ENCODE measurements at places on chromosomes 5 and 9. TPM values are rescaled to one million over a fixed set of nuclear protein-coding genes. Genes with fewer than 3 reads are reported as not detected.
A peak's percentile ranks its signal among the peaks of the same experiment; 100 is the strongest.

MARCOL gene
- not detected for total RNA-seq

GRCh38 chr9:6215562-6215961 is at the start of gene IL33:
TSS of gene IL33 (plus strand) at chr9:6215807. CDS start at chr9:6241695, 25,888 bp downstream.
- peaks cover 40% of the 10 kb centered on the region for H3K4me1 ChIP-seq
- H3K27ac ChIP-seq: peak within 1 kb of the TSS; percentile 80
- H3K27me3 ChIP-seq: no peaks in the 10 kb centered on the region
- no peaks in the 10 kb centered on the region for H3K36me3 ChIP-seq

GCNT1 gene
- total RNA-seq: 3.2 TPM

DNA sequence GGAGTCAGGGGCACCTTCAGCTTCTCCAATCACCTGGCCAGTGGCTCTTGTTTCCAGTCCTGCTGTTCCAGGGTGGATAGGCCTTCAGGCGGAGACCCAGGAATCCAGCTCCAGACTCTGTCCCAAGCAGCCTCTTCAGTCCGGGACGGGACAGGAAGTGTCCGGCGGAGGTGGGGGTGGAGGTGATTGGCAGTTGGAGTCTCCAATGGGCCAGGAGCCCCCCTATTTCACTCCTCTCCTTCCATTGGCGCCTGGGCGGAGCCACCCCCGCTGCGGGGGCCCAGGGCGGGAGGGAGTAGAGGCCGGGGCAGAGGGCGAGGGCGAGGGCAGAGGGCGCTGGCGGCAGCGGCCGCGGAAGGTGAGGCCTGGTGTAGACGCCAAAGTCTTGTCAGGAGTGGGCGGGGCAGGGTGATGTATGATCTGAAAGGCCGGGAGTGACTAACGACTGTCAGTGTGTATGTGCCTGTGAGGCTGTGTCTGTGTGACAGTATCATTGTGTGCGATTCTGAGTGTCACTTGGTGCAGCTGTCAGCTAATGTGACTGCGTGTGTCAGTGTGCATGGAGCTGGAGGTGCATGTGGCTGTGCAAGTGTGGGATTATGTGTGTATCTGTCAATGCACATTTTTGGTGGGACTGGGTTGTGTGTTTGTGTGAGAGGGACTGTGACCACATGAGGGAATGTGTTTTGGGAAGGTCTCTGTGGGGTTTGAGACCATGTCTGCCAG is at the start of gene IL11RA:
Gene IL11RA, plus strand, starts transcription at position 310 of the 726 bp plus-strand sequence. CDS start 3,033 bp downstream, outside the sequence.
- DNase-seq: peak; percentile 91
- peak within 1 kb of the TSS; percentile 85 for H3K27ac ChIP-seq
- peak within 1 kb of the TSS; percentile 30 for H3K4me3 ChIP-seq

DNA sequence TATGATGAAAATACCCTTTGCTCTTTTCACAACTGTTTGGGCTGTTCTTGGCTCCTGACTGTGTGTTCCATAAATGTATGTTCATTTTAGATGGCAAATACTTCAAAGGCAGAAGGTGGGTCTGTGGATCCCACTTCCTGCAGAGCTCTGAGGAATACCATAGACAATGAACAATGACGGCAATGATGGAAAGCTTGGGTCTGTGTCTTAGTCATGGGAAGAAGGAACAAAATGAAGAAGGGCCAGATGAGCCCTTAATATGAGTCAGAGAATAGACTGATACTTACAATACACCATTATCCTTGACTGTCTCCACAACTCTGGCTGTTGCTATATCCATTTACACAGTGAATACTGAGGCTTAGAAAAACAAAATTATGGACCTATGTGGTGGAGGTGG is 126.0 kb downstream of the SLIT3 start:
- no peak overlapping the region for H3K27ac ChIP-seq
- no peak for DNase-seq
- no peak overlapping the region for H3K4me3 ChIP-seq
- H3K4me1 ChIP-seq: no peaks in the 10 kb centered on the region

SCGB3A2 gene
- total RNA-seq: not detected

GRCh38 chr5:35004771-35005170 is 43.0 kb downstream of the AGXT2 start:
- H3K27ac ChIP-seq: no peak overlapping the region
- no peaks in the 10 kb centered on the region for H3K4me1 ChIP-seq
- H3K27me3 ChIP-seq: peaks cover 33% of the 10 kb centered on the region
- H3K4me3 ChIP-seq: no peak overlapping the region
- DNase-seq: no peak
- H3K36me3 ChIP-seq: no peaks in the 10 kb centered on the region

C9orf78 gene
- total RNA-seq: 26.3 TPM

DNA sequence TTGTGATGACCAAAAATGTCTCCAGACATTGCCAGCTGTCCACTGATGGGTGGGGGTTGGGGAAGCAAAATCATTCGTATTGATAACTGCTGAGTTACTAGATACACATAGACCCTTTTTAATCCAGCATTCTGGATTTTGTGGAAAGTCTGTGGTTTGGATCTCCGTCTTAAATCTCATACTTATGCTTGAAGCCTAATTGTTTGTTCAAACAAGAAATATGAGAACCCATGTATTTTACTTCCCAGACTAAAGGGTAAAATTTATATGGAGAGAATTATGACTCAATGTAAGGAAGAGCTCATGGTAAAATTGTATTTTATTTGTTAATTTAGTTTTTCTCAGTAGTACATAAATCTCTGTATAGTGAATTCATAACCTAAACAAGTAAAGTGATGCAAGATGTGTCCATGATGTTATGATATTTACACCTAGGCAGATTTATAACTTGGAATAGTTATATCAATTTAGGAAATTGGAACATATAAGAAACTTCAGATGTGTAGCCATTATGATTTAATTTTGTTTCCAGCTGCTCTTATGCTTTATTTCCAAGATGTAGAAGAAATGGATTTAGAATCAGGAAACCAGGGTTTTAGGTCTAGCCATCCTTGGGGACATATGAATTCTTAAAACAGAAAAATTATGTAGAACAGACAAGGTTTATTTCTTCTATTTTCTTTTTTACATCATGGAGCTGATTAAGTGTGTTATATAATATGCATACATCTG is 4.5 kb upstream of the OGN start:
- no peak overlapping the region for H3K4me3 ChIP-seq
- H3K4me1 ChIP-seq: no peaks in the 10 kb centered on the region
- H3K27ac ChIP-seq: no peak overlapping the region
- DNase-seq: no peak
- H3K36me3 ChIP-seq: no peaks in the 10 kb centered on the region

DNA sequence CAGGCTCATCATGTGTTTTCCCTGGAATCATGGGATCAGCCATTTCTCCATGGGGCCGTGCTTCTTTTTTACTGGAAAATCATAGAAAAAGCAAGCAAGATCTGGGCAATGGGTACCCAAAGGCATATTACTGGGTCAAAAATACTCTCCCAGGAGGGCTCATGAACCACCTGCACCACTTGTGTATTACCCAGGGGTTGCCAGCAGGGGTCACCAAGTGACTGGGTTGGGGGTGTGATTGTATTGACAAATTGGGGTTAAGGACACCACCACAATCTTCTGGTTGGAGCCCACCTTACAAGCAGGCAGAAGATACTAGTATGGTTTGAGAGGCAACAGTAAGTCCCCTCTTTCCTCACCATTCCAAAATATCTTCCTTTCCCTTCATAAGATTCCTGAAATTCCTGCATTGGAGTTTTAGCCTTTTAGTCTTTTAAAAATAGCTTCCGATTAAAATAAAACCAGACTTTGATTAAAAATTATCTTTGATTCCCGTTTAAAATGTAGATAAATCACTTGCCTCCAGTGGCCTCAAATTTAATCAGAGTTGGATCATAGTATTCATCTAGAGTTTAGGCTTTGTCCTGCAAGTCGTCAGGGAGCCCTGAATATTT is 603.3 kb downstream of the KIF4B start:
- no peaks in the 10 kb centered on the region for H3K4me1 ChIP-seq
- H3K4me3 ChIP-seq: no peak overlapping the region
- peak; percentile 13 for DNase-seq
- H3K27me3 ChIP-seq: no peaks in the 10 kb centered on the region
- H3K27ac ChIP-seq: no peak overlapping the region

DNA sequence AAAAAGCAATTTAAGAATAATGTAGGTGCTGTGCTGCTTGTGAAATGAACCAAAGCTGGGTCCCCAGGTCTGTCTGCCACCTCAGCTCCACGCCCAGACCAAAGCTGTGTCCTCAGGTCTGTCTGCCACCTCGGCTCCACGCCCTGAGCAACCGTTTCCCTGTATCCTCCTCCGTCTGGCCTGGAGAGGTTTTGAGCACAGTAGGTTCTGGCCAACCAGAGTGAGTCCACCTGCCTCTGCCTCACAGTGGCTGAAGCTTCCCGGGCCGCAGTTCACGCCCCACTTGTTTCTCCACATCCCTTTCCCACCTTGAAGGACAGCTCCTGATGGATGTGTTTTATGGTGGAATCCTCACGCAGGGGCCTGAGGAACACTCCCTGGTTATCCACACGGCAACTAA is 120.5 kb downstream of the ADAMTS2 start:
- H3K4me1 ChIP-seq: no peaks in the 10 kb centered on the region
- H3K4me3 ChIP-seq: no peak overlapping the region
- H3K27ac ChIP-seq: no peak overlapping the region
- no peaks in the 10 kb centered on the region for H3K36me3 ChIP-seq

HMGXB3 gene
- 16.1 TPM for total RNA-seq

- H3K4me1 ChIP-seq: no peaks in the 10 kb centered on the region
- H3K4me3 ChIP-seq: no peak overlapping the region
- H3K36me3 ChIP-seq: no peaks in the 10 kb centered on the region
- no peaks in the 10 kb centered on the region for H3K27me3 ChIP-seq
Observed at GRCh38 chr5:107284822-107285525, 385.8 kb downstream of the EFNA5 start.

- no peaks in the 10 kb centered on the region for H3K27me3 ChIP-seq
- peaks cover 50% of the 10 kb centered on the region for H3K36me3 ChIP-seq
- H3K27ac ChIP-seq: no peak overlapping the region
- no peaks in the 10 kb centered on the region for H3K4me1 ChIP-seq
- peak; percentile 5 for DNase-seq
Observed at GRCh38 chr9:133779516-133780403, 41.6 kb upstream of the SARDH start.

C5orf58 gene
- not detected for total RNA-seq

STPG3 gene
- total RNA-seq: not detected

GRCh38 chr5:171710451-171711024 is 75.1 kb upstream of the SMIM23 start:
- H3K4me1 ChIP-seq: no peaks in the 10 kb centered on the region
- H3K4me3 ChIP-seq: no peak overlapping the region
- peak overlapping the region; percentile 67 for H3K27ac ChIP-seq
- no peaks in the 10 kb centered on the region for H3K36me3 ChIP-seq
- no peaks in the 10 kb centered on the region for H3K27me3 ChIP-seq

- no peaks in the 10 kb centered on the region for H3K27me3 ChIP-seq
- no peak for DNase-seq
- no peak overlapping the region for H3K27ac ChIP-seq
- no peaks in the 10 kb centered on the region for H3K4me1 ChIP-seq
Observed at GRCh38 chr5:32990593-32991420, 279.7 kb downstream of the NPR3 start.

PCDHB16 gene
- total RNA-seq: 3.3 TPM

GTF3C5 gene
- total RNA-seq: 40.3 TPM

MYORG gene
- 5.8 TPM for total RNA-seq

LEAP2 gene
- total RNA-seq: 1.1 TPM

PCDHB12 gene
- 0.79 TPM for total RNA-seq

GRCh38 chr9:116924462-116925110 is 237.5 kb downstream of the TRIM32 start:
- no peak for DNase-seq
- H3K36me3 ChIP-seq: no peaks in the 10 kb centered on the region
- no peak overlapping the region for H3K27ac ChIP-seq
- peaks cover 11% of the 10 kb centered on the region for H3K27me3 ChIP-seq
- H3K4me3 ChIP-seq: no peak overlapping the region
- H3K4me1 ChIP-seq: no peaks in the 10 kb centered on the region

GRCh38 chr5:60802986-60803385 is 41.1 kb downstream of the ELOVL7 start:
- DNase-seq: no peak
- H3K4me3 ChIP-seq: no peak overlapping the region
- H3K27ac ChIP-seq: no peak overlapping the region
- no peaks in the 10 kb centered on the region for H3K4me1 ChIP-seq

SPRY4 gene
- 13.7 TPM for total RNA-seq

GRCh38 chr9:106707291-106707690 is 155.7 kb upstream of the ZNF462 start:
- no peak overlapping the region for H3K4me3 ChIP-seq
- H3K4me1 ChIP-seq: peaks cover 19% of the 10 kb centered on the region
- DNase-seq: no peak
- H3K36me3 ChIP-seq: no peaks in the 10 kb centered on the region
- H3K27me3 ChIP-seq: no peaks in the 10 kb centered on the region
- no peak overlapping the region for H3K27ac ChIP-seq

SLCO6A1 gene
- not detected for total RNA-seq

ANKRD34B gene
- not detected for total RNA-seq
